Glutamatergic neuron (in vitro differentiated cells): ENCODE measurements at places on chromosomes 11 and 22.

GRCh38 chr11:117510646-117511045, 183.0 kb downstream of the CEP164 start:
- DNase-seq = no peak

DNA sequence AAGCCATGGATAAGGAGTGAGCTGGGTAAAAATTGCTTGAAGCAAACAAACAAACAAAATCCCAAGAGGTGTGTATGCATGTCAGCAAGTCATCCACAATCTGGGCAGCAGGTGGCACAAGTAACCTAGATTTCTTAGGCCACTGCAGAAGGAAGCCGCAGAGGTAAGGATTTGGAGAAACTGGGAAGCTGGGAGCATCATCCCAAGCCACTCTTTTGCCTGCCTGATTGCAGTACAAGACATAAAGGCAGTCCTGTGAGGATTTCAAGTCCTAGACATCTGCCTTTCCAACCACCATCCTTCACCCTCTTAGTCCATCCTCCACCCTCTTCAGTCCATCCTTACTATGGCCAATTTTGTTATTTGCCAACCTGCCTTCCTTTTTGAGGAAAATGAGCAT, 67.2 kb upstream of the BMAL1 start:
- DNase-seq = peak; percentile 46

- DNase-seq = no peak
These were observed 80.0 kb downstream of the CTTN start for GRCh38 chr11:70478166-70478890.

GRCh38 chr22:38775656-38776055, 18.3 kb downstream of the DNAL4 start:
- DNase-seq = no peak

DNA sequence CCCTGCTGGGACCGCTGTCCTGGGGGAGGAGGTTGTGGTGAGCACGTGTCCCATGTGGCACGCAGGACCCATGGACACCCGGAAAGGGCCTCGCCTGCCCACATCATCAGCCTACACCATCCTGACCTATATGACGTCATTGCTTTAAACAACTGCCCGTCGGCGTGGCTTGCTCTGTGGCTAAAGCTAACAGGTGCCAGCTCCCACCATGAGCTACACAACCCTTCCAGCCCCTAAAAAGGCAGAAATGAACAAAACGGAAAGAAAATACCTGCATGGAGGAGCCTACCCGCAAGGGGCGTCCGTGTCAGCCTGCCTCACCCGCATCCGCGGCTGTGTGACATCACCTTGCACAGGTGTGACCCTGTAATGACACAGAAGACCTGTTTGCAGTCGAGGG, 481.8 kb downstream of the BRD1 start:
- DNase-seq = no peak

- no peak for DNase-seq
These were observed 31.0 kb upstream of the XBP1 start for GRCh38 chr22:28831140-28832072.

DNA sequence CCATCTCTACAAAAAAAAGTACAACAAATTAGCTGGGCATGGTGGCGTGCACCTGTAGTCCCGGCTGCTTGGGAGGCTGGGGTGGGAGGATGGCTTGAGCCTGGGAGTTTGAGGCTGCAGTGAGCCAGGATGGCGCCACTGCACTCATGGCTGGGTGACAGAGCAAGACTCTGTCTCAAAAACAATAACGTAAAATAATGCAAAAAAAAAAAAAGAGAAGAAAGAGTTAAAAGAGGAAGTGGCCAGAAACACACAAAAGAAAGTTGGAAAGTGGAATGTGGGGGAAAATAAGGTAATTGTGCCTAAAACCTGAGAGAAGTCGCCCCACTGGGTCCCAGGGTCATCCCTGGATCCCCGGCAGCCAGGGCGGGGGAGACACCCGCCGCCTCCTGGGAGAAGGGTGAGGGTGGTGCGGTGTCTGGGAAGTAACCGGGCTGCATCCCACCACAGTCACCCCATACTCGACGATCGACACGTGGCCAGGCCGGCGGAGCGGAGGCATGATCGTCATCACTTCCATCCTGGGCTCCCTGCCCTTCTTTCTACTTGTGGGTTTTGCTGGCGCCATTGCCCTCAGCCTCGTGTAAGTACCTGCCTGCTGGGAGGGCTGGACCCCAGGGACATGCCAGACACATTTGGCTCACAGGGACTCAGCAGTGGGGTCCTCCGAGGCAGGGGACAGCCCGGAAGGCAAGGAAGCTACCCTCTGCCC, 8.1 kb downstream of the UPK3A start:
- no peak for DNase-seq

DNA sequence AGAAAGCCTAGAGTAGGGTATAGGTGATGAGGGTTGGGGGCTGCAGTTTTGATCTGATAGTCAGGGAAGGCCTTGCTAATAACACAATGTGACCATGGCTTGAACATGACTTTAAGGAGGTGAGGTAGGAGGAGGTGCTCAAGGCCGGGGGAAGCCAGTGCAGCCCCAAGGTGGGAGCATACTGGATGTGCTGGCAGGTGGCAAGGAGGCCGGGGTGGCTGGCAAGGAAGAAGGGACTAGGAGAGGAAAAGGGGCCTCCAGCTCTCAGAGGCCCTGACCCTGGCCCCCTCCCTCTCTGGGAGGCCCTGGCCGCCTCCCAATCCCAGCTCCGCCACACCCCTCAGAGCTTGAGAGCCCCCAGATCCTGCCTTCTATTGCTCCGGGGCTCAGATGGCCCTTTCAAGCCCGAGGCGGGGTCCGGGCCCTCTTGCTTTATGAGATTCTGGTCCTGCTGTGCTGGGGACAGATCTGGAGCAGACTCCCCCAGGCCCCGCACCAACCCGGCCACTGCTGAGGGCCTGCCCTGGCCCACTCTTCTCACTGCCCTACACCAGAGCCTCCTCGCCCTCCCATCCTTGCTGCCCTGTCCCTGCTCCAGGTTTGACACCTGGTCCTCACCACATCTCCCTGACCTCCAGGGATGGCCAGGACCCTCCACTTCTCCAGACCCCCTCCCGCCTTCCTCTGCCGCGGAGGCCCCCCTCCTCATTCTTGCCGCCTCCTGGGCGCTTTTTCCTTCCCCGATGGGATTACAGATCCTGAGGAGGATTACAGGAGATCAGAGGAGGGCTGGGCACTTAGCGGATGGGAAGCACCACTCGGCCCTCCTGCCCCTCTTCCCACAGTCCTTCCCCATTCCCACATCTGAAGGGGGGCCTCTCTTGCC, 1.8 kb downstream of the PITPNM1 start:
- DNase-seq = no peak

GRCh38 chr11:120389693-120390584, 53.7 kb downstream of the ARHGEF12 start:
- no peak for DNase-seq

DNA sequence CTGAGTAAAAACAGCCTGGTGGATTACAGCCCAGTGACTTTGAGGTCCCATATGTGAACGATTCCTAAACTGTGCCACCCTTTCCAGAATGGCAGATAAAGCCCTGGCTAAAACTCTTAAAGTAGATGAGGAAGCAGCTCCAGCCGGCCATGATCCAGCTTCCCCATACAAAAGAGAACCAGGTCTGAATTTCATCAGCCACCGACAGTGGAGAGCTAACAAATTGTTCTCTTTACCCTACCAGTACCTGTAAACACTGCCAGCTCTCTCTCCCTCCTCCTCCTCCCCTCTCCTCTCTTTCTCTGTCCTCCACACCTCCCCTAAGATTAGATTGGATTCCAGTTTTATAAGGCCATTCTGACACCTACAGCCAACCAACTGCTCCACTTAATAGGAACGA, 176.9 kb downstream of the DSCAML1 start:
- DNase-seq = no peak

GRCh38 chr11:123301013-123301591, 106.1 kb upstream of the CLMP start:
- no peak for DNase-seq

DNA sequence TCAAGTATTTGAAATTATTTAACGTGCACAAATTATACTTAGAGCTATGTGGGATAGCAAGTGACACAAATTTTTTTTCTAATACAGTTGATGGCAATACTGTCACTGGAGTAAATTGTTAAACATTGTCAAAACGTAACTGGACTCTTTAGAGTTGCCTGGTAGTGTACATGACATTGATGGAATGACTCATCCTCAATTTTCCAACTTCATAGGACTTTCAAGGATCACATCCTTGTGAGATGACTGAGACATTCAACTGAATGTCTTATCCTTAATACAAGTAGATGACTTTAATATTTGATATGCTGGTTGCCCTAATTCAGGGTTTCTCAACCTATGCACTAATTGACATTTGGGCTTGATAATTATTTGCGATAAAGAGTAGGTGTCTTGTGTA, 310.0 kb downstream of the SWAP70 start:
- no peak for DNase-seq

- no peak for DNase-seq
These were observed 297.4 kb downstream of the OPCML start for GRCh38 chr11:133234883-133235282.

GRCh38 chr11:62062223-62062861, 61.5 kb upstream of the INCENP start:
- DNase-seq = no peak
